AG04450 (cell line): ENCODE measurements at places on chromosomes 12 and 14.

DNA sequence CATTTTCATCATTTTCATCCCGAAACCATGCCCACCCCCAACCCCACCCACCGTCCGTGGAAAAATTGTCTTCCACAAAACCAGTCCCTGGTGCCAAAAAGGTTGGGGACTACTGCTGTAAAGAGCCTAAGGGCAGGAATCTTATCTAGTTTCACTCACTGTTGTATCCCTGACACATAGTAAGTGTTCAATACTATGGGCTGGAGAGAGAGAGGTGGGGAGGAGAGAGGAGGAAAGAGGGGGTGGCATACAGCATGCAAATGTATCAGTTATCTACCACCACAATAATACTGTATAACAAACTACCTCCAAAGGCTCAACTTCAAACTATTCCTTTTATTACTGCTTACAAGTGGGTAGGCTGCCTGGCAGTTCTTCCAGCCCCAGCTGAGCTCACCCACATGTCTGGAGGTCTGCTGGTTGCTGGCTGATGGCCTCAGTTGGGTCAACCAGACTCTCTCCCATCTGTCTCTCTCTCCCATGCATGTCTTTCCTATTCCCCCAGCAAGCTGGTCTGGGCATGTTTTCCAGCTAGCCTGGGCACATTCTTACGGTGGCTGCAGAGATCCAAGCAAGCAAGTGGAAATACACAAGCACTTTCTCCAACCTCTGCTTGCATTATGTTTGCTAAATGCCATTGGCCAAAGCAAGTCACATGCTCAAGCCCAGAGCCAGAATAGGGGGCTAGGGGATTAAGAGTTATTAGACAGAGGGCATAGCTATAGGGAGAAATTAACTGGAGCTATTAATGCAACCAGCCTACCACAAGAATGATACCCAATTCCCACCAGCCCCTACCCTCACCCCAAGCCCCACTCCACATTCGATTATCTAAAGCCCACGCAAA is 31.6 kb upstream of the FICD start:
- DNase-seq: no peak

GRCh38 chr12:6529291-6529737 is 5.0 kb upstream of the GAPDH start:
- DNase-seq: no peak

- no peak for DNase-seq
Observed at GRCh38 chr12:90859591-90859990, 95.4 kb downstream of the CCER1 start.

DNA sequence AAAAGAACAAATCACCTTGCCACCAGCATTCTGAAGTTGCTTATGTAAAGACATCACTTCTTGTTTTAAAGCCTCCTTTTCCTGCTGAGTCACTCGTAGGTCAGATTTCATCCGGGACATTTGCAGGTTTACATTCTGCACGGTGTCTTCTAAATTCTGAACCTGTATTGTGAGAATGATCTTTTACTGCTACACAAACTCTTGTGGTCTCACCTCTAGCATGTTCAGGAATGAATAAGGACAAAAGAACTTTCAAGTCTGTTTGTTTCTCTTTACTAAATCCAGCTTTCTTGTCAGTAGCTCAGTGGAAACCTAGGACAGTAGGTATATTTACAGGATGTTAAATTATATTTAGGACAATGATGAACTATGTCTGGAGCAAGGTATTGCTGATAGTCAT is 73.5 kb upstream of the SAV1 start:
- no peak for DNase-seq

DNA sequence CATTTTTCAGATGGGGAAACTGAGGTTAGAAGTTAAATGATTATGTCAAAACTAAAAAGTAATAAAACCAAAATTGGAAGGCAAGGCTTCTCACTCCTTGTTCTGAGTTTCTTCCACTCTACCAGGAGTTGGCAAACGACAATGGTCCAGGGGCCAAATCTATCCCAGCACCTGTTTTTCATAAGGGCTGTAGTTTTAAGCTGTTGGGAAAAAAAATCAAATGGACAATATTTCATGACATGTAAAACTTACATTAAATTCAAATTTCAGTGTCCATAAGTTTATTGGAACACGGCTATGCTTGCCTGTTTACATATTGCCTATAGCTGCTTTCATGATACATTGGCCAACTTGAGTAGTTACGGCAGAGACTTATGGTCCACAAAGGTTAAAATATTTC is 56.7 kb upstream of the TMCC3 start:
- DNase-seq: no peak

DNA sequence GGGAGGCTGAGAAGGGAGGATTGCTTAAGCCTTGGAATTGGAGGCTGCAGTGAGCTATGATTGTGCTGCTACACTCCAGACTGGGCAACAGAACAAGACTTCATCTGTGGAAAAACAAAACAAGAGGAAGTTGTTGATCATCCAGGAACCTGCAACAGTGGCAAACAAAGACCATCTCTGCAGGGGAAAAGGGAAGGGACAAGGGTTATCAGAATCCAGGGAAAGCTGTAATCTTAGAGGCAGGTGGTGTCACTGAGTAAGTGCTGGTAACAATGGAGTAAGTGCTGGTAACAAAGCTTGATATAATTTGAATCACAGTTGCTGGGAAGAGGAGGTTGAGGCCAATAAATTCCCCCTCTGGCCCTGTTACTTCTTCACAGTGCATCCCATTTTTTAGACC is 27.5 kb upstream of the DCN start:
- no peak for DNase-seq

- DNase-seq: no peak
Observed at GRCh38 chr12:30870491-30871265, 55.9 kb upstream of the TSPAN11 start.

DNA sequence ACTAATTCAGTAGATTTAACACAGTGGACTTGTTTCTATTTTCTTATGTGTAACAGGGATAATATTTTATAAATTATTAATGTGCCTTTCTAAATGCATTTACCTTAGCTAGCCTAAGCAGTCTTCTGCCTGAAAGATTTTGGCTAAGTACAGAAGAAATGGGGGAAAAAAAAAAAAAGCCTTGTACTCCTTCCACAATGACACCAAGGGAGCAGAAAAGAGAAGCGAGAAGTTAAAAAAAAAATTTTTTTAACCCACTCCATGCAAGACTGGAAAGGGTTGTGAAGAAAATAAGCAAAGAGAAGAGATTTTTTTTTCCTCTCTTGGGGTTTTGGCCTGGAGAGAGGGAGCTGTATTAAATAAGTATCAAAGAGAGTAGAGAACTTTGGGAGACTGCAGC is 28.7 kb downstream of the NELL2 start:
- no peak for DNase-seq
